ENCODE measurements at places on chromosomes 5 and 9.
A peak's percentile ranks its signal among the peaks of the same experiment; 100 is the strongest.

GRCh38 chr5:85334-85995 lies 6.5 kb upstream of the PLEKHG4B start:
- no peak for DNase-seq

- DNase-seq, result peak; percentile 41
Observed at GRCh38 chr5:141149812-141150211, at the start of gene PCDHB6. Gene PCDHB6 (plus strand): TSS chr5:141150057. CDS start chr5:141150258, 201 bp downstream.

- DNase-seq, result no peak
Observed at GRCh38 chr5:106142116-106142515, 1528.6 kb downstream of the EFNA5 start.

DNA sequence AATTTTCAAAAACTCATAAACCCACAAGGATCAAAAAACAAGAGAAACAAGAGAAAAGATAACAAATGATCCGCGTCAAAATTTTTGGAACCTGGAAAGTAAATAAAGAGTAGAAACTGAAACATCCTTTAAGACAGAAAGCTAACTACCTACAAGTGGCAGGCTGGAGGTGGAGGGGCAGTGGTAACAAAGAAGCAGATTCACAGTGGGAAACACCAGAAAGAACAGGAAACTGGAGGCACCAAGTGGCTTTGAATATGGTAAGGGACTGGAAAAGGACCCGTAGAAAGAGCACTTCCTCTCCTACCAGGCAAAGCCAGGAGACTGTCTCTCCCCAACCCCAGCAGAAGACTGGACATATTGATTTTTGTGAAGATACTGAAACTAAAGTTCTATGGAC lies 100.6 kb upstream of the TARS1 start:
- DNase-seq, result no peak

- no peak for DNase-seq
Observed at GRCh38 chr5:111163000-111163399, 61.2 kb upstream of the CAMK4 start.

- DNase-seq, result no peak
Observed at GRCh38 chr5:15103130-15103529, 231.6 kb upstream of the ANKH start.

GRCh38 chr5:135864503-135865435 lies 30.3 kb downstream of the SLC25A48 start:
- no peak for DNase-seq

- no peak for DNase-seq
Observed at GRCh38 chr9:88379352-88379751, 8.9 kb upstream of the SPIN1 start.

DNA sequence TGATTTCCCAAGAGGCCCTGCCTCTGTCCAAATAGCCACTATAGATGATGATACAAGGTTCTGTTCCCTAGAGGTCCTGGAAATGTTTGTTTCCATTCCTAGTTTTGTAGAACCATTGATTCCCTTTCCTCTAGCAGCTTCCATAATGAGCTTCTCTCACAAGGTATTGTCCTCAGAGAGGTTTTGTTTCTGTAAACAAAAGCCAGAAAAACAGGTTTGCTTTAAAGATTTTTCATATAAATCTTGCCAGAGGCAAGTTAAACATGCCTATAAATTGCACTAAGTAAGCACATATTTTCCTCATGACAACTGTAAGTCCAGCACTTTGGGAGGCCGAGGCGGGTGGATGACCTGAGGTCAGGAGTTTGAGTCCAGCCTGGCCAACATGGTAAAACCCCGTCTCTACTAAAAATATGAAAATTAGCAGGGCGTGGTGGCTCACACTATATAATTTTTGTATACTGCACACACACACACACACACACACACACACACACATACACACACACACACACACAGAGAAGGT lies 1787.7 kb downstream of the EFNA5 start:
- DNase-seq, result no peak

DNA sequence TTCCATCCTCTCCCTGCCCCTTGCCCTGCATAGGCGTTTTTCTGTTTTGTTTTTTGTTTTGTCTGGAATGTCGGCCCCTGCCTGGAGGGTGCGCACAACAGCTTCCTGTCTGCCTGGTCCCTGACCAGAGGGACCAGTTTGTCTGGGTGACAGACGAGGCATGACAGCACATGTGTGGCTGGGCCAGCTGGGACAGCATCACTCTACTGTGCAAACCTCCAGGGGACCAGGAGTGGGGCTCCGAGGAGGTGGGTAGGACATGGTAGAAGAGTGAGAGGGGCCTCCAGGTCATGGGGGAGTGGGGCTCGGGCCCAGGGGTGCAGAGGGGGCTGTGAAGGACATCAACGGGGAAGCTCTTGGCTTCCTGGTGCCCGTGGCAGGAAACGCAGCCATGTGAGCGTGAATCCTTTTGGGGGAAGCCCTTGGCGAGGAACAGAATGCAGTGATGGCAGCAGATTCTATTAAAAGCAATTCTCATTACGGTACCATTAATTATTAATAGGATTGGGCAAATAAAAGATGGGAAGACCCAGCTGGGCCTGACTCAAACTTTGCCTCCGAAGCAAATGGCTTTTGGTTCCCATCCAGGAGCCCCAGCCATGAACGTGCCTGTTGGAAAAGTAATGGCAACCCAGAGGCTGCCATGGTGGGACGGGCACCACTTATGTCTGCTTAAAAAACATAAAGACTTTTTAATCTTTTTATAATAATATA lies 184.4 kb upstream of the IER5L start:
- no peak for DNase-seq

DNA sequence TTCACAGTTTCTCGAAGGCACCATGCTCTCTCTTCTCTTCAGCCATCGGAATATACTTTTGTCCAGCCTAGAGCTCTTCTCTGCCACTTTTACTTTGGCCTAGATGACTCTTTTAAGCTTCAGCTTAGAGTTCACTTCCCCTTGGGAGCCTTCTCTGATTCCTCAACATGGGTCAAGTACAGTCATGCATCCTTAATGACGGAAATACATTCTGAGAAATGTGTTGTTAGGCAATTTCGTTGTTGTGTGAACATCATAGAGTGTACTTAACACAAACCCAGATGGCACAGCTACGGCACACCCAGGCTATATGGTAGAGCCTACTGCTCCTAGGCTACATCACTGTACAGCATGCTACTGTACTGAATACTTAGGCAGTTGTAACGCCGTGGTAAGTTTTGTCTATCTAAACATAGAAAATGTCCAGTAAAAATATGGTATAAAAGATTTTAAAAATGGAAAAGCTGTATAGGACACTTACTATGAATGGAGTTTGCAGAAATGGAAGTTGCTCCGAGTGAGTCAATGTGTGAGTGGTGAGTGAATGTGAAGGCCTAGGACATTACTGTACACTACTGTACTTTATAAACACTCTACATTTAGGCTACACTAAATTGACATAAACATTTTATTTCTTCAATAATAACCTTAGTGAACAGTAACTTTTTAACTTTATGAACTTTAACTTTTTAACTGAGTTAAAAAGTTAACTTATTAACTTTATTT lies 15.1 kb upstream of the TNFSF15 start:
- no peak for DNase-seq

- peak; percentile 66 for DNase-seq
Observed at GRCh38 chr5:76601470-76601869, 21.7 kb downstream of the F2RL2 start.

GRCh38 chr9:76738402-76738801 lies 25.8 kb upstream of the PCA3 start:
- no peak for DNase-seq

DNA sequence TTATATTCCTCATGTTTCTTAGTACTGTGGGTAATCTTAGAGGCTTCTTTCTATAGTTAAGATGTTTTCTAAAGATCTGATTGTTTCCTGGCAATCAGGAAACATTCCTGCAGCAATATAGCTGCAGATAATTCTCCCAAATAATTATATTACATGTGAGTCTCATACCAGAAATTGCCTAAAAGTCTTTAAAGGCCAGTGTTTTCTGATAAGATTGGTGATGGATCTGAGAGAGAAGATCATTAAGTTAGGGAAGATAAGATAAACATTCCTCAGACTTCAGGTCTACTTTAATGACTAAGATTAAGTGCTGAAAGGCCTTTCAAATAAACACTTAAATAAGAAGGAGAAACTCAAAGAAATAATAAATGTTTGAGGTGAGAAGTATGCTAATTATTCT lies 107.7 kb upstream of the DAB2 start:
- no peak for DNase-seq

DNA sequence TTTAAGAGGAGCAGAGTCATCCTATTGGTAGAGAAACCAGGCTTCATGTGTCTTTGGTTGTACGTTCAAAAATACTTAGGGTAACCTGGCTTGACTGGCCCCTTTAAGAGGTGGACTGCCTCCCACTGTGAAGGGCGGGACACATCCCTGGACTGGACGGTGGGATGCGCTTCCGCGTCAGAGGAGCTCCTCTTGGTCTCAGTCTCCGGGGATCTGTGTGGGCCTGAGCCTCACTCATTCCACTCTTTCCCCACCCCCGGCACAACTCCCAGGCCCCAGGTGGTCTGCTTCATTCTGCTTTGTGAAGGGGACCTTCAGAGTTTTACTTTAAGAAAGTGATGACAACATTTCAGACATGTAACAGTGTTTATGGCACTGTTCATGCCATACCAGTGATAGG lies 601.1 kb downstream of the IRX1 start:
- no peak for DNase-seq

DNA sequence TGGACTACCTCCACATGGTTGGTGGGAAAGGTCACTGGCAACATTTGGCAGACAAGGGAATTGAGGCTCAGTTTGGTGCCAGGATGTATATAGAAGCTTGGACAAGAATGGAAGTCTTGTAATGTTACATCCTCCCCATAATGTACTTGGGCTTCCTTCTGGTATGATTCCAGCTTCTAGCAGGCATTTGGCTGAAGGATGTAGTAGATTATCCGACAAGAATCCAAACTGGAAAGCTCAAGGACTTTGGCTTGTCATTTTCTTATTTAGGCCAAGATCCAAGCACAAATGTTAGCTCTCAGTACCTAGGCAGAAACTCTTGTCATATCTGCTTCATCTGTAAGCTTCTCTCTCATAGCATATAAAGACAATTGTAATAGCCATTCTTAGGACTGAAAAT lies 209.1 kb downstream of the MAPKAP1 start:
- DNase-seq, result no peak

DNA sequence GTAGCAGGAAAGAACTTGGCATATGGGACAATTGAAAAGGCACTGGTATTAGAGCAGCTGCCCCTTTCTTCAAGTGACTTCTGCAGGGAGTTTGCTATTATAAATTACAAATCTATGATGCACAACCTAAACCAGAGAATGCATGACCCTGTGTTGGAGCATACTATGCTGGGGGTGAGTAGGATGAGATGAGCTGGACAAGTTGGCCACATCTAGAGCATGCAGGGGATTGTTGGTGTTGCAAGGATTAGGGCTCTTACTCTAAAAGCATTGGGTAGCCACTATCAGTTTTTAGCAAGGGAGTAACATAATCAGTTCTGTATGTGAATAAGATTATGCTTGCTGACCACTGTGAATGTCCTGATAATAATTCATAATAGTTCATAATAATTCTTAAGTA lies 186.7 kb downstream of the KIAA0825 start:
- no peak for DNase-seq

DNA sequence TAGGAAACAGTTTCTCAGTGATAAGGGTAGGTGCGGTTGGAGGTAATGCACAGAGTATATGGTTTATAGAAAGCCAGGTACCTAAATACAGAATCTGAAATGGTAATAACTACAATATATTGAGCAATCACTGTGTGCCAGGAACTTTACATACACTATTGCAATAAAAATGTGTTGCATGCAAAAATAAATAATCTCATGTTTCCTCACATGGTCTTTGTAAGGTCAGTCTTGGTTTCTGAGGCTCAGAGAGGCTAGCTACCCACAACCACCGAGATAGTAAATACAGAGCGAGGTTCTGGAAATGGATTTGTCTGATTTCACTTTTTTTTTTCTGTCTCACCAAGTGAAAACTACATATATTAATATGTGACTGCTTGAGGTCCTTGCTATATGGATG lies 128.9 kb downstream of the CAMK4 start:
- no peak for DNase-seq

- no peak for DNase-seq
Observed at GRCh38 chr9:76725011-76725546, 39.2 kb upstream of the PCA3 start.

DNA sequence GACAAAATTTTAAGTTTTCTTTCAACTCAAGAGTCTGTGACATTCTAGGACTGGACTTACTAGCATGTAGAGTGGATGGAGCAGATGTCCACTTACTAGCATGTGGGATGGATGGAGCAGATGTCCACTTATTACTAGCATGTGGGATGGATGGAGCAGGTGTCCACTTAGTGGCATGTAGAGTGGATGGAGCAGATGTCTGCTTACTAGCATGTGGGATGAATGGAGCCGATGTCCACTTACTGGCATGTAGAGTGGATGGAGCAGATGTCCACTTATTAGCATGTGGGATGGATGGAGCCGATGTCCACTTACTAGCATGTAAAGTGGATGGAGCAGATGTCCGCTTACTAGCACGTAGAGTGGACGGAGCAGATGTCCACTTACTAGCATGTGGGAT lies 2.4 kb downstream of the SLC36A1 start:
- no peak for DNase-seq

DNA sequence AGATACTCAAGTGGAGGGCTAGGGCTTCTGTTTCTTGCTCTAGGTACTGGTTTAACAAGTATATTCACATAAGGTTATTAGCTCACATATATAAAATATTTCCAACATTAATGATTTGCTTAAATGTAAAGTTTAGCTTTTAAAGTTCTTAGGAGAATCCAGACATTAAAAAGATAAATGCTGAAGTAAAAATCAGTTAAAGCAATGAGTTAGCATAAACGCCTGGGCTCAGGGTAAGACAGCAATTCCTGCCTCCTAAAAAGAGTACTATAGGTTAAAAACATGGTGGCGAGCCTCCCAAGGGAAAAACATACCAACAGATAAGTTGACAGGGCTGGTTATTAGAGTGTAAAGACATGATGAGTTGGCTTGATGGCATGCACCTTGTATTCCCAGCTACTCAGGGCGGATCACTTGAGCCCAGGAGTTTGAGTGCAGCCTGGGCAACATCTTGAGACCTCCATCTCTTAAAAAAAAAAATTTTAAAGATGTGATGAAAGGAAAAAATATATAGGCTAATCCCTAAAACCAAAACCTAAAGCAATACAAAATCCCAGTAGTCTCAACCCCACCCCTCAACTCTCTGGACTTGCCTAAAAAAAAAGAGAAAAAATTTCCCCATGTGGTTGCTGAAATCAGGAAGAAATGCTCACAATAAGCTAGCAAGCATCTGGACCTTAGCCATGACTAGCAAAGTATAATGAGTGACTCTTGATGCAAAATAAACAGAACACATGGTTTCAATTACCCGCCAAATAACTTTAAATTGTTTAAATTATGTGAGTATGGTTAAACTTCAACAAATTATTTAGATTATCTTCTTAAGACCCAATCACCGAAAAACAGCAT lies 3.6 kb downstream of the GOLPH3 start:
- DNase-seq, result peak; percentile 83

GRCh38 chr5:175281714-175282113 lies 162.3 kb downstream of the DRD1 start:
- no peak for DNase-seq

- no peak for DNase-seq
Observed at GRCh38 chr5:39137819-39138451, 63.7 kb upstream of the RICTOR start.

DNA sequence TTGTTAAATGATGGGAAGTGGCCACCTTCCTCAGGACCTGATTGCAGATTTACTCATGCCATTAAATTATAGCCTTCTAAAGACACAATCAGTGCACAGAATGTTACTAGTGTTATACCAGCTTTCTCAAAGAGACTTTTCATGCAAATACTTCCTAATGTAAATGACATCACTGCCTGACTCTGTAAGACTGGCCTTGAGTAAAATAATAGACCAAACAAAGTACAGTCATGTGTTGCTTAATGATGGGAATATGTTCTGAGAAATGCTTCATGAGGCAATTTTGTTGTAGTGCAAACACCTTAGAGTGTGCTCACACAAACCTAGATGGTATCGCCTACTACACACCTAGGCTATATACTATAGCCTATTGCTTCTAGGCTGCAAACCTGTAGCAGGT lies 17.0 kb upstream of the C1QTNF3 start:
- no peak for DNase-seq
